ENCODE measurements at places on chromosomes 2 and 18. TPM values are rescaled to one million over a fixed set of nuclear protein-coding genes. Genes with fewer than 3 reads are reported as not detected.

The CRYGD gene
- not detected for total RNA-seq

The AGXT gene
- not detected for total RNA-seq

The ADRA2B gene
- 9.4 TPM for total RNA-seq

The GTF2A1L gene
- 22.2 TPM for total RNA-seq

DNA sequence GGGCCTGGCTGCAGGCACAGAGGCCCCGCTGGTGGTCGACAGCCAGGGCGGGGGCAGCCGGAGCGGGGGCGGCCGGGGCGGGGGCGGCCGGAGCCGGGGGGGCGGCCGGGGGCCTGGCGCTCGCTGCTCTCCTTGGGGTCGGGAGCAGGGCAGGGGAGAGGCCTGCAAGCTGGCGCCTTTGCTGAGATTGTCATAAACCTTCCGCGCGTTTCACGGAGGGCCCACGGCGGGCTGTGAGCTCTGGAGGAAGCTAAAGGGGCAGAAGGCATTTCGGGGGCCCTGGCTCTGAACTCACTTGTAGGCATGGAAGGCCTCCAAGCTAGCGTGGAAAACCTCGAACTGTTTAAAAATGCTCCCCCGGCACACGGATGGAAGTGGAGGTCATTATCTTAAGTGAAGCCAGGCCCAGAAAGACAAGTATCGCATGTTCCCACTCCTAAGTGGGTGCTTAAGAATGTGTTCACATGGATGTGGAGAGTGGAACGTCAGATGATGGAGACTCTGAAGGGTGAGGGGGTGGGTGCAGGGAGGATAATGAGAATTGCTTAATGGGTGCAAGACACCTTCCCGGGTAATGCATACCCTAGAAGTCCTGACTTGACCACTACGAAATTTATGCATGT is 629 bp downstream of the PRELID3A start:
- no peak for DNase-seq

DNA sequence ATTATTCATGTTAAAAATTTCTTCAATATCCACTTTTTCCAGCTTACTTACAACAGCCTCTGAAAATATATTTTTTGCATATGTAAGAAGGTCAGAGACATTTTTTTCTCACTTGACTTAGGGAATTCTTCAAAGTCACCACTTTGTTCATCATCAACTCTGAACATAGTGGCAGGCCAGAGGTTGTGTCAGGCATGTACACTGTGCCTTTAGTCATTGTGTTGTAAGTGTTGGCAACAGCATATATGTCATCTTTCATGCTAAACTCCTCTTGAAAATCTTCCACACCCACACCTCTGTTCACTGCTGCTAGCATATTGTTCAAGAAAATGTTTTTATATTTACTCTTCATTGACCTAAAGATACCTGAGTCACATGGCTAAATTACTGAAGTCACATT is 52.2 kb upstream of the ACVR1 start:
- no peak for DNase-seq

- DNase-seq, result no peak
These were observed 102.2 kb downstream of the DLGAP1 start for GRCh38 chr18:4352746-4353551.

DNA sequence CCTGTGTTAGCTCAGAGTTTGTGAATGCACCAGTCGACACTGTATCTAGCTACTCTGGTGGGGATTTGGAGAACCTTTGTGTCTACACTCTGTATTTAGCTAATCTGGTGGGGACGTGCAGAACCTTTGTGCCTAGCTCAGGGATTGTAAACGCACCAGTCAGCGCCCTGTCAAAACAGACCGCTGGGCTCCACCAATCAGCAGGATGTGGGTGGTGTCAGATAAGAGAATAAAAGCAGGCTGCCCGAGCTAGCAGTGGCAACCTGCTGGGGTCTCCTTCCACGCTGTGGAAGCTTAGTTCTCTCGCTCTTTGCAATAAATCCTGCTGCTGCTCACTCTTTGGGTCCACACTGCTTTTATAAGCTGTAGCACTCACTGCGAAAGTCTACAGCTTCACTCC is 324.2 kb downstream of the RAD51AP2 start:
- DNase-seq, result no peak

DNA sequence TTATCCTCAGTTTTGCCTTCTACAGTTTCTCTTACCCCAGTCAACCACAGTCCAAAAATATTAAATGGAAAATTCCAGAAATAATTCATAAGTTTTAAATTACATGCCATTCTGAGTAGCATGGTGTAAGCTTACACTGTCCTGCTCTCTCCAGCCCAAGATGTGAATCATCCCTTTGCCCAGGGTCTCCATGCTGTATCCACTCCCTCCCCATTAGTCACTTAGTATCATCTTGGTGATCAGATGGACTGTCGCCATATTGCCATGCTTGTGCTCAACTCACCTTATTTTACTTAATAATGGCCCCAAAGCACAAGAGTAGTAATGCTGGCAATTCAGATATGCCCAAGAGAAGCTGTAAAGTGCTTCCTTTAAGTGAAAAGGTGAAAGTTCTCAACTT is 18.5 kb upstream of the CCNT2 start:
- no peak for DNase-seq

Data from ascending aorta (tissue), 2 donors.